ENCODE measurements at places on chromosomes 4 and X.

DNA sequence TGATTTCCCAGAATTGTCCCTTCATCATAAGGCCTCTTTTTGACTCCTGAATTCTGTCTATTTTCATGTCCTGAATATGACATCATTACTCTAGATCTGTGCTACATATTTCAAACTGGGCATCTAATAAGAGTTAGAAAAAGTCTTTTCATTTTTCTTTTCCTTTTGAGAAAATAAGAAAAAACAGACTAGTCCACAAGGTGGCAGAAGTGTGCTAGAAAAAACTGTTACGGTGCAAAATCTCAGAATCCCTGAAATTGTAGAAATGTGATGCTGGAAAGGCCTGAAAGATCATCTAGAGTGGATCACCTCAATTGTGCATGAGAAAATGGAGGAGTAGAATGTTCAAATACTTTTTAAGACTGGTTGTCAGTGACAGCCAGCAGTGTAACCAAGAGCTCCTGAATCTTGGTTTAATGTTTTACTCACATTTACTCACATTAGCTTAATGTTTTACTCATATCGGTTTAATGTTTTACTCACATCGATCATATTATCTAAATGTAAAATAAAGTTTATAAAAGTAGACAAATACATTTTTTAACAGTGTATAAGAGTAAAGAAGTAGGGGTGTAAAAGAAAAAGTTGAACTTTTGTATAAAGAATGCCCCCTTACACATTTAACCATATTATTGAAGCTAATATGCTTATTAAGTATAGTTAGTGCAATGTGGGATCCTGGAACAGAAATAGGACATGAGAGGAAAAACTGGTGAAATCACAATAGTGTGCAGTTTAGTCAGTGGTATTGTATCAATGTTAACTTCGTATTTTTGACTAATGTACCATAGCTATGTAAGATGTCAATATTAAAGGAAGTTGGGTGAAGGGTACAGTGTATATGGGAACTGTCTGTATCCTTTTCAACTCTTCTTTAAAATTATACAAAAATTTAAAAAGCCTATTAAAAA is 15.2 kb downstream of the ASB11 start:
- DNase-seq = peak; percentile 7

GRCh38 chrX:118745570-118745969 is 18.2 kb downstream of the IL13RA1 start:
- DNase-seq = no peak

DNA sequence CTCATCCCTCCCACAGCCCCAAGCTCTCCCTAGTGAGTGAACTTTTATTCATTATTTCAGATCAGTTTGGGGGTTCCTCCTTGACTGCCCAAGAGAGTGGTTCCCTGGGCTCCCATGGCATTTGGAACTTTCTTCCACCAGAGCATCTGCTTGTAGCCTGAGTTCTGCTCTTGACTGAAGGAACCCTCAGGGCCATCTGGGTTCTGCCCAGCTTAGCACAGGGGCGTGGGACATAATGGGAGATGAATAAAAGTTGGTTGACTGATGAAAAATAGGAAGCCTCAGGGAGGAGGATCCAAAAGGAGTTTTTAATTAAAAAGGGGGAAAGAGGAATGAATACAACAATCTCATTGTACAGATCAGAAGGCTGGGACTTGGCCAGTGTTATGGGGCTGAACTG is 73.4 kb downstream of the CYTL1 start:
- DNase-seq = no peak

DNA sequence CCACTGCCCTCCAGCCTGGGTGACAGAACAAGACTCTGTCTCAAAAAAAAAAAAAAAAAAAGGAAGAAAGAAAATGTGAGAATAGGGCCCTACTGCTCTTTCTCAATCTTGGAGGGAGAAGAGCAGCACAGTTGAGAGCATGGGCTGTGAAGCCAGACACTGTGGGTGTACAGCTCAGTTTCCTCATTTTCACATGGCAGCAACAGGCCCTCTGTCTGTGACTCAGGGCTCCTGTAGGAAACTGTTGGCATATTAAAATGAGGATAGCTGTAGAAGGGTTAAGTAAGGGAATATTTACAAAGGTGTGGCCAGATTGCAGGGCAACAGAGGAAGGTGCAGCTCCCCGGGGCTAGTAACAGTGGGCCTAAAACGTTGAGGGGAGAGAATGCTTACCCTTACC is 3.4 kb downstream of the AKAP14 start:
- DNase-seq = no peak

GRCh38 chr4:110164251-110164650 is 34.2 kb downstream of the ELOVL6 start:
- no peak for DNase-seq

DNA sequence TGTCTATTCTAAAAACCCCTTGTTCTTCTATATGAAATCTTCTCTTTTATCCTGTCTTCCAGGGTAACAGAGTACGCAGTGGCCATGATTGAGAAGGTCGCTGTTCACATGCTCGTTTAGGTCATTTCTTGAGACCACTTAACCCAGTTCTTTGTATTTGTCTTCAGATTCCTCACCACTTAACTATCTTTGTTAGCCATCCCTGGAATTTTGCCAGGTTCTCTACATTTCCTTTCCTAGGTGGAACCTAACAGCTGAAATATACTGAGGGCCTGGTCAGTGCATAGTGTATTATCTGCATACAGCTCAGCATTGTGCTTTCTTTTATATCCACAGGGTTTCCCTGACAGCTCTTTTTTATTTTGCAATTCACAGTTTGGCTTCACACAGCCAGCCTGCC is 148.9 kb upstream of the GALNT7 start:
- DNase-seq = no peak

GRCh38 chrX:119853444-119853843 is 681 bp upstream of the UPF3B start:
- no peak for DNase-seq

- no peak for DNase-seq
Measured at GRCh38 chr4:104641418-104641817, 146.7 kb upstream of the CXXC4 start.

GRCh38 chr4:38145741-38146140 is 185.5 kb downstream of the PTTG2 start:
- DNase-seq = no peak

- DNase-seq = no peak
Measured at GRCh38 chr4:101258883-101259282, 88.4 kb downstream of the PPP3CA start.

GRCh38 chr4:140112576-140112975 is 41.4 kb downstream of the MAML3 start:
- DNase-seq = no peak

DNA sequence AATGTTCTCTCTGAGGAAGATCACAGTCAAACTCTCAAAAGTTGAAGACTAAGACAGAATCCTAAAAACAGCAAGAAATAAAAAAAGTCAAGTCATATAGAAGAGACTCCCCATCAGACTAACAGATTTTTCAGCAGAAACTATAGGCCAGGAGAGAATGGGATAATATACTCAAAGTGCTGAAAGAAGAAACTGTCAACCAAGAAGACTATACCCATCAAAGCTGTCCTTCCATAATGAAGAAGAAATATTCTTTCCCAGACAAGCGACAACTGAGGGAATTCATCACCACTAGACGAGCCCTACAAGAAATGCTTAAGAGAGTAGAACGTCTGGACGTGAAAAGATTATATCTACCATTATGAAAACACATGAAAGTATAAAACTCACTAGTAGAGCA is 22.0 kb downstream of the TLR6 start:
- no peak for DNase-seq

DNA sequence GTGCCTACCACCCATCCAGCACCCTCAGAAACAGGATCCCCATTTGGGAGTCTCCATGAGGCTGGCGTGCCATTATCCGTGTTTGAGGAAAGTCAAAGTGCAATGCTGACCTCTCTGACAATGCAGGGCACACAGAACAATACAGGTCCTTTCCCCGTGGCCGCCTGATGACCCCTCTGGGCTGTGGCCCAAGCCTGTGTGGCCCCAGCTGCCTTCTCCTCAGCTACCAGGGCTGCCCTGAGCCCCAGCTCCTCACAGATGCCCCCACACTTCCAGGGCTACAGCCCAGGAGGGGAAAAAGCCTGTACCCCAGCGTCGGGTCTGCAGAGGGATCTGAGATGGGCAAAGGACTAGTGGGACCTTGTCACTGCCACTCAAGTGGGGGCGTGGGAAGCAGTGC is 15.5 kb downstream of the ZFYVE28 start:
- DNase-seq = no peak

DNA sequence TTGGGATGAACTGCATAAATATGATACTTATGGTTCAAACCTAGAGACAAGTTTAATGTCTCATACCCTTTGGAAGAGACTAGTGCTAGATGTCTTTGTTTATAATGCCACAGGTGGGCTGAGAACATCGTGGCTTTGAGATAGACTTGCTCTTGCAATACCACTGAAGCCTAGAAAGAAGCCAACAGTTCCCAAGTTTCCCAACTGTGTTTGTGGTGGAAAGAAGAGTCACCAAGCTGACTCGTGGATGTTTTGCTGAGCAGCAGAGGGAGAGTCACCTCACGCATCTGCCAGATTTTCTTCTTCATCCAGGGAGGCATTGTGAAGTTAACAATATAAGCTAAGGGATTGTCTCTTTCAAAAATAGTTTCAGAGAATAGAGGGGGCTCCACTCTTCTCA is 1076.2 kb downstream of the C4orf33 start:
- no peak for DNase-seq

DNA sequence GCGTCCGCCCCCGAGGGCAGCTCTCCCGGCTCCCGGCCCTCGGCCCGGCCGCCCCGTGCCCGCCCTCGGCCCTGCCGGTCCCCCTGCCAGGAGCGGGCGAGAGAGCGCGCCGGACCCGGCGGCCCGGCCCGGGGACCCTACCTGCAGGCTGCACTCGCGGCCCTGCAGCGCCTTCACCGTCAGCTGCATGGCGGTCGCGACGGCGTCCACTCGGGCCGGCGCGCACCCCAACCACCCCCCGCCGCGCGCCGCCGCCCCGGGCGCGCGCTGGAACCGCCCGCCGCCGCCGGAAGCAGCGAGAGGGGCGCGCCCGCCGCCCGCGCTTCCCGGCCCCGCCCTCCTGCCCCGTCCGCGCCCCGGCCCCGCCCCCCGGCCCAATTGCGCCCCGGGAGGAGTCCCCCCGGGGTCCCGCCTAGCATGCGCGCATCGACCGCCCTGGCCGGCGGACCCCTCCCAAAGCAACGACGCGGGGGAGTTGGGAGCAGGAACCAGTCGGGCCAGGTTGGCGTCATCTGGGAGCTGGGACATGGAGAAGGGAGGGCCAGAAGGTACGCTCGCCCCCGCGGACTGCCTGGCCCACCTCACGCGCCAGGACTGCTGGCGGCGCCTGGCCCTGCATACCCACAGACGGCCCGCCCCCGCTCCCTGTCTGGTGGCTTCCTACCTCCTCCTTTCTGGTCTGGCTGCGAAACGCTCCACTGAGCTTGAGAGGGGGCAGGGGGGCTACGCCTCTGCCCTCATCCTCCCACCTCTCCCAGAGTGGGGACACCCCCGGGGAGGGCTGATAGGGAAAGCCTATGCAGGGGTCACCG is at the start of gene UBL4A:
Gene UBL4A, minus strand, starts transcription at position 220 of the 812 bp plus-strand sequence. Its CDS starts 31 bp downstream, at position 189.
- DNase-seq = no peak

- DNase-seq = no peak
Measured at GRCh38 chrX:39258331-39258730, 457.1 kb downstream of the MID1IP1 start.

DNA sequence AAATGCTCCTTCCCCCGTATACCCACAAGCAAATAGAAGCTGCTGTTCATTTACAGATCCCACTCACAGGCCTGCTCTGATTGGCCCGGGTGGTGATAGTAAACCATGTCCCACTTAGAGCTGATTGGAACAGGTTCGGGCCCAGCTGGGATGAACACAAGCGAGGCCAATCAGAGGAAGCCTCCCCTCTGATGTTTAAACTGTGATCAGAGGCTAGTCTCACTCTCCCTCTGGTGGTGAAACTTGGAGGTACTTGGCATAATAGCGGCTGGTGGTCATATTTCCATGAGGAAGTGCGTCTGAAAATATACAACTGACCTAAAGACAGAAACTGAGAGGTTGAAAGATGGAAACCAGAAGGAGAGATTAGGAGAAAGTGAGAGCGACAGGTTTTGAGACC is 51.5 kb upstream of the TRPC3 start:
- DNase-seq = peak; percentile 64

GRCh38 chr4:58166490-58166889 is 1056.3 kb upstream of the IGFBP7 start:
- no peak for DNase-seq

DNA sequence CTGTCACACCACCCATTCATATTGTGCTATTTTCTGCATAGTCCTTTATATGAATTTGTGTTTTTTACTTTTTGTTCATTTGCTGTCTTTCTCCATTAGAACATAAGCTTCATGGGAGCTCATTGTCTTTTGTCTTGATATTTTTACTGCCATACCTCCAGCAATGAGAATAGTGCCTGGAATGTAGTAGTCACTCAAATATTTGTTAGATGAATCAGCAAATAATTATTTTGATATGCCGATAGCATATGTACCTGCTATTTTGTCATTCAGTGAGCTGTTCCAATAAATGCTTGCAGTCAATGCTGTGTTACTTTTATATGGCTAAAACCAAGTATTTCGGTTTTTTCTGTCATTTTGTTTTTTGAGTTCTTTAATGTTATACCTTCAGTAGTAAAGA is 43.5 kb upstream of the SLC25A31 start:
- no peak for DNase-seq

DNA sequence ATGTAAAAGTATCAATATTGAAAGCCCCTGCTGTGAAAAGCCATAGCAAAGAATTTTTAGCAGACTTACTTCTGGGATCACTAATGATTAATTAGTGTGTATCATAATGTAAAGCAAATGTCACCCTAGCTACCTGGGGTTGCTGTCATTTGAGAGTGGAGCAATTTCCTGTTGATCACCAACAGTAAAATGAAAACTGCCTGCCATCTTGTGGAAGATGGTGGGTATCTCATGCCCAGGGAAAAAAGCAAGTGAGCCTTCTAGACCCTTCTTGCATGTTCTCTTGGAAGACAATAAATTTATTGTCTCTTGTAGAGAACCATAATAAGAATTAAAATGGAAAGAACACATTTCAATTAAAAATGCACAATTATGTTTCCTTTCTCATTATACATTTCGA is 360.2 kb downstream of the ZIC3 start:
- DNase-seq = no peak

DNA sequence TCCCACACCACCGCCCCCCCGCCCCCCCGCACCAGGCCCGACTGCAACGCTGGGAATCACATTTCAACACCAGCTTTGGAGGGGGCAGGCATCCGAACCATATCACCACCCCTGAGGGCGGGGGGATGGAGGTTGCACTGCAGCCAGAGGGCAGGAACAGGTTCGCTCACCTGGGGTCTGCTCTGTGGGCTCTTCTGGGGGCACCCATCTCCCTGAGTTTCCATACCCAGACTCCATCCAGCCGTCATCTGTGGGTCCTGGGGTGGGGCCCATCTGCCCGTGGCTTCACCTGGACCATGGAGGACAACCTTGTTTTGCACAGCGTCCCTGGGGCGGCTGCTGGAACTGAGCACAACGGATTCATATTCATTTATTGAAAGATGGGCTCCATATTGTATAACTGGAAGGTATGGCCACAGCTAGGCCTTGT is 6.9 kb downstream of the PSAPL1 start:
- no peak for DNase-seq

DNA sequence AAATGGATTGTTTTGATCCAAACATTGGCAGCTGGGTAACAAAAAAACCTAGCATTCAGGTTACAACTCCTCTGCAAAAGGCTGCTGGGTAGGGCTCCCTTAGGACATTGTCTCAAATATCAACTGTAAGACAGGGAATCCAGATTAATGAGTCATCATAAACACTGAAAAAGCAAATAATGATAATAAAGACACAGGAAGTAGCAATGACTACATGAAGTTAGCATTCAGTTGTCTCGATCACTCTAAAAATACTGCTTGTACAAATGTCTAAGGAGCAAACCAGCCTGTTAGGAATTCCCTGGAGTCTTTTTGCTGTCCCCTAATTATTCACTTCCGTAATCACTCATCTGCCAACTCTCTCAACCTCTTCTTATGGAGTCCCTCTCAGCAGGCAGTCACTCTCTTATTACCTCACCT is 259.2 kb downstream of the GPC3 start:
- peak; percentile 27 for DNase-seq

Measured in HepG2 (cell line).